Fibroblast of skin of left quadriceps (primary cell): ENCODE measurements at places on chromosomes 5 and 9.

DNA sequence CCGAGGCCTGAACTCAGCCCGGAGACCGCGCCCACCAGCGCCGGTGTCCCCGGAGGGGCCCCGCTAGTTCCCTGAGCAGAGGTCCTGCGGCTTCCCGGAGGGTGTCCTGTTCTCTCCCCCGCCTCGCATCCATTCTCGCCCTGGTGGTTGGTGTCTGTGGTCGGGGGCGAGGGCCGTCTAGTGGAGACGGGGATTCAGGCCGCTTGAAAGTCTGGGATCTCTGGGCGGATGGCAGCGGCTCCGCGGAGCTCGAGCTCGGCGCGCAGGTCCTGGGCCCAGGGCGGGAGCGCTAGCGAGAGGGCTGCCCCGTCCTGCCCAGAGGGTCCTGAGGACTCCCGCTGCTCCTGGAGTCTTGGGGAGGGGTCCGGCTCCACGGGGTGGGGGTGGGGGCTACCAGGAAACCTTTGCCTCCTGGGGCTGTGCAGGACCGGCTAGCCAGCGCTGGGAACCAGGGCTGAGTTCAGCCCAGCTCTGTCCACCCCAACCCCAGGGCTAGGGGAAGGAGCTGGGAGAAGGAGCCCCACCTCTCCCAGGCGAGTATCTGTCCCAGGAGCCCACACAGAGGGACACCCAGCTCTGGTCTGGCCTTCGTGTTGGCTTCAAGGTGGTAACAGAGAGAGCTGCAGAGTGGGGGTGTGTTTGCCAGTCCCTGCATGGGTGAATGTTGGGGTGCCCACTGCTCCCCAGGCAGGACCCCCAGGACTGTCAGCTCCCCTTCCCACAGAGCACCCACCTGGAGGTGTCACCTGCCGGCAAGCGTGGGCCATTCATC, 4.0 kb downstream of the TOR4A start:
- DNase-seq: no peak

- no peak for DNase-seq
Observed at GRCh38 chr5:1750469-1750868, 49.2 kb downstream of the MRPL36 start.

GRCh38 chr5:56561-57290, 35.2 kb upstream of the PLEKHG4B start:
- DNase-seq: no peak

DNA sequence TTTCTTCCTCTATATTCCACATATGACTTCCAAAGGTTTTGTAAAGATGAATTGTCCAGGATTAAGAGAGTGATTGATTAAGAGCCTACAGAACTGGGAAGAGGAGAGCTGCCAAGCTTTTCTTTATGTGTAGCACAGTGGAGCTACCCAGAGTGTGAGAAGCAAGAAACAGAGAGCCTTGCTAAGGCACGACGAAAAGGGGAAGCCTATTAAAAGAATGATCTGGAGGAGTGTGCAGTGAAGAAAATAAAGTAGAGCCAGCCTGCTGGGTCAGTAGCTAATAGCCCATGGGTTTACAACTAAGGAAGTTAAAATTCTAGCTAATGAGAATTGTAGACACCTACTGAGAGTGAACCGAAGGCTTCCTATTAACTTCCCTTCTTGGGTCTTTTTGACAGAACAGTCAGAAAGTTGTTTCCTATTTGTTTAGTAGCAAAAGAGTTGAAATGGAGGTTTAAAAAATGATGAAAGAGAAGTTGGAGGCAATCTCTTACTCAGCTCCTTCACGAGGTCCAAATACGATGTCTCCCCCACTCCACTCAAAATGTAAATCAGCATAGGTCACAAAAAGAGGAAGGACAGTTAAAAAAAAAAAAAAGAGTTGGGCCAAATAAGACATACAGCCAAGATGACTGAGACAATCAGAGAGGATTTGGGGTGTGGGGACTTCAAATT, 957 bp upstream of the PRR16 start:
- DNase-seq: no peak

DNA sequence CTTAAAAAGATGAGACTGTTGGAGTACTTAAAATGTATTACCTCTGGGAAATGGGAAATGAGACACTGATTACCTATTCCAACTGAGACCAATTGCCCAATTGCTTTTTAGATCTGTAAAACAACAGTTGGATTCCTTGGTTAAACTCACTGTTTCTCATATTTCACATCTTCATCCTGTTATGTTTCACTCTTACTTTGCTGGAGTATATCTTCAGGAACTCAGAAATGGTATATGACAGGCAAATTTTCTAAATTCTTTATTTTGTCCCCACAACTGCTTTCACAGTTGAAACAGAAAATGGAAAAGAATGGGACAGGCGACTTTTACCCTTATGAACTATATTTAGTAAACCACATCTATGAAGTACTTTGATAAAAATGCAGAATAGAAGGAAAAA, 8.7 kb upstream of the CETN3 start:
- DNase-seq: no peak

- no peak for DNase-seq
Observed at GRCh38 chr9:16058131-16058549, 505.3 kb downstream of the CCDC171 start.

GRCh38 chr9:3842839-3843238, 317.0 kb upstream of the RFX3 start:
- DNase-seq: no peak

DNA sequence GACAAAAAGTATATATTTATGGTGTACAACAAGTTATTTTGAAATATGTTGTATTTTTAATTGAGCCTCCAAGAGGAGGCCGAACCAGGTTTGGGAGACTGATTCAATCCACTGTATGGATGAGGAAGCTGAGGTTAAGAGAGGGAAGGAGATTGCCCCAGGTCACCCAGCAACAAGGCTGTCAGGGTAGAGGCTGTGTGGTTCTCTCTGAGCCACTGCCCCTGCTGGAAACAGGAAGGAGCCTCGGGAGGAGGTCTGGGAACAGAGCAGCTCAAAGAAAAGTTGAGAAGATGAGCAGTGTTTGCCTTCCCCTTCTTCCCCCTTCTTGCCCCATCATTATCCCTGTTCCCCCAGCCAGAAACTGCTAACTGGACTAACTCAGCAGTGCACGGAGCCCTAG, 6.6 kb upstream of the FAT2 start:
- no peak for DNase-seq

- no peak for DNase-seq
Observed at GRCh38 chr9:137305060-137305797, 3.2 kb upstream of the NRARP start.

GRCh38 chr5:172078726-172079345, 72.4 kb upstream of the FBXW11 start:
- no peak for DNase-seq

DNA sequence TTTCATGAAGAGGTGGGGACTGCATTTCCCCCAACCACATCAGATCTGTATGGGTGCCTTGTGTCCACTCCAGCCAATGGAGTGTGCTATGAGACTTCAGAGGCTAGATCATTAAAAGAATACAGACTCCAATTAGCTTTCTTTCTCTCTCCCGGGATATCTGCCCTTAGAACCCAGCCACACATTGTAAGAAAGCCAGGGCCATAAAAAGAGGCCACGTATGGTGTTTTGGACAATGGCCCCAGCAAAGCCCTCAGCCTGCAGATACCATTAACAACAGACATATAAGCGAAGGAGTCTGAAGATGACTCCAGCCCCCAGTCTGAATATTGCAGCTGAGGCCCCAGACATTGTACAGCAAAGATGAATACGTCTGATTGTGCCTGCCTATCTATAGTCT, 21.5 kb downstream of the IL6ST start:
- no peak for DNase-seq

GRCh38 chr5:154370119-154370518, 75.7 kb upstream of the SAP30L start:
- no peak for DNase-seq

DNA sequence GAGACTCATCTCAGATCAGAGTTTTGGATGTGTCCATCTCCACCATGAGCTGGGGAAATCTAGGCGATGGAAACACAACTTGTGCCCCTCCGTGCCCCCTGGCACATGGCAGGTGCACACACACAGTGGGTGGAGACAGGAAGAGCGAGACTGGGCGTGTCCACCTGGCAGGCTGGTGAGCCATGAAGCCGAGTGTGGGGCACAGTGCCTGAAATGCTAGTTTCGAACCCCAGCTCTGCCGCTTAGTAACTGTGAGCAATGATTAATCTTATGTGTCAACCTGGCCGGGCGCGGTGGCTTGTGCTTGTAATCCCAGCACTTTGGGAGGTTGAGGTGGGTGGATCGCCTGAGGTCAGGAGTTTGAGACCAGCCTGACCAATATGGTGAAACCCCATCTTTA, 80.8 kb upstream of the RNU6ATAC start:
- no peak for DNase-seq

GRCh38 chr5:59151162-59151889, 568.5 kb downstream of the RAB3C start:
- no peak for DNase-seq

GRCh38 chr5:126358525-126358924, 64.7 kb upstream of the GRAMD2B start:
- DNase-seq: no peak

GRCh38 chr9:126692759-126693427, 79.2 kb downstream of the LMX1B start:
- DNase-seq: no peak

DNA sequence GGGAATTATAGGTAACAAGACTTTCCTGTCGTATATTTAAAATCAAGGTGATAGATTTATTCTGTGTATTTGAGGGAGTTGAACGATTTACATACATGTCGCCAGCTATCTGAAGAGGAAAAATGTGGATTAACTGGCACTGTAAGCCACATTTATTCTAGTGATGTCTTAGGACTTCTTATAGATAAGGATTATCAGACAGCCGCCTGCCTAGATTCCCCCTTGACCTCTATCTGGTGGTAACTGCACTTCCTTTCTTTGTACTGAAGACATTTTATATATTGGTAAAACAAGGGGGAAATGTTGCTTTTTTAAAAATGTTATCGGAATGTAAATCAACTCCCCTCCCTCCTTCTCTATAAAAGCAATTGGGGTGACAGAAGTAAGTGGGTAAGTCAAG, 39.3 kb upstream of the F2RL2 start:
- no peak for DNase-seq

DNA sequence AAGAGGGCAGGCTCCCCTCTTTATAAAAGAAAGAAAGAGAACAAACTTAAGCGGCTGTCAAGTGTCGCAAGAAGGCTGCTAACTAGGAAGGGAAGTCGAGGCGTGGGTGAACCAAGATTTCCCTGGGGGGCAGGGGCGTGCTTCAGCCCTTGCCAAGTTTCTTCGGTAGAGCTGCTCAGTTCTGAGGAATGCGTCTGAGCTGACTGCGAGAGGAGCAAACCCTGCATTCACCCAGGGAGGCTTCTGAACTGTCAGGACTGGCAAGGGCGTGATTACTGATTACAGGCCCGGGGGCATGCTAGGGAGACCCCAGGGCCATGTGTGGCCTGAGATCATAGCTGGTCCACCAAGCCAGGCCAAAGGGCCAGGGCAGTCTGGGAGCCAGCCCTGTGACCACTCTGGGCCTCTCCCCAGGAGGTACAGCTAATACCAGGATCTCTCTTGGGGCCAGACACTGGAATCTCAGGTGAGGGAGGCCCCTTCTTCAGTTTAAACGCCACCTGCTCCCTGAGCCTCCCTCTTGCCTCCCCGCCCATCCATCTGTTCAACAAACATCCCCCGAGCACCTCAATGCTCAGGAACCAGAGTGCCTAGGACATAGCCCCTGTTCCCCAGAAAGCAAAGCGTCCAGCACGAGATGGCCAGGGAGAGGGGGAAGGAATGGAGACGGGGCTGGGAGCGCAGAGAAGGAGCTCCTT, 30.9 kb downstream of the SARDH start:
- DNase-seq: no peak

DNA sequence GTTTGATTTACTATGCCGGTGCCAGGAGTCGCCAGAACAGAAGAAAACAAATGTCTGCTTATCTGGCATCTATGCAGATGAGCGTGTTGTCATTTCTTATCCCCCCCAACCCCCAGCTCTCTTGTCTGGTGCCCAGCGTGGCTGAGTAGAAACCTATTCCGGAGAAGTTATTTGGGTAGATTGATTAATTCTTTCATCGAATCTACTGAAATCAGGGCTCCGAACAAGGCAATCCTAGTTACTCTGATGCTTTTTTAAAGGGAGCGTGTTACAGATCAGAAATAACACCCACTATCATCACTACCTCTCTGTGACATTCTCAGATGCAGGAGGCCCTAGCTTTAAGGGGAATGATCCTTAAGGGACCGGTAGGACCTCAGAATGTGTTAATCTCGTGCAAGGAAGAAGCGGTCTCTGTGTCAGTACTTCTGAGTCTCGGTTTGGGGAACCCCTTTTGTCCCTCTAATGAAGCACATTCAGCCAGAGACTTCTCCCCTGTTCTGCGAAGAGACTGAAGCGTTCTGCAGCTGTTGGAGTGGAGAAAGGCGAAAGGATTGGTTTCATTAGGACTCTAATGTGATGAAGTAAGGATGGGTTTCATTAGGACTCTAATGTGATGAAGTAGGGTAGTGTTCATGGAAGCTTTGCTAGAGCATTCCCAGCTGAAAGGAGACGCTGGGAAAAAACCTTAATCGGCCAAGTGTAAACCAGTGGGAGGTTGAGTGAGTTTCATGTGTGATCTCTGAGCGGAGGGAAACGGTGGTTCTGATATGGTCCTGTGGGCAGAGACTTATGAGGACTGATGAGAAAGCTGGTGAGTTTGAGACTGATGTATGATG, 1.5 kb downstream of the PIP5K1B start:
- DNase-seq: no peak

- DNase-seq: no peak
Observed at GRCh38 chr9:13750639-13751038, 471.1 kb upstream of the MPDZ start.
